ENCODE measurements at places on chromosomes 7 and 10.

DNA sequence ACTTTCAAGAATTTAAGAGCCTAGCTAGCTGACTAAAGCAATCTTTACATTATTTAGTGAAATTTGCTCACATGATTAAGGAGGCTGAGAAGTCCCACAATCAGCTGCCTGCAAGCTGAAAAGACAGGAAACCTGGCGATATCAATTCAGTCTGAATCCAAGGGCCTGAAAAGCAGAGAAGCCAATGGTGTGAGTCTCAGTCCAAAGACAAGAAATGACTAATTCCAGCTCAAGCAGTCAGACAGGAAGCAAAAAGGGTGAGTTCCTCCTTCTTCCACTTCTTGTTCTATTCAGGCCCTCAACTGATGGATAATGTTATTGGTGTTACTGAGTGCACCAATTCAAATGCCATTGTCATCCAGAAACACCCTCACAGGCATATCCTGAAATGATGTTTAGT is 1231.6 kb upstream of the CELF2 start:
- no peak for DNase-seq

DNA sequence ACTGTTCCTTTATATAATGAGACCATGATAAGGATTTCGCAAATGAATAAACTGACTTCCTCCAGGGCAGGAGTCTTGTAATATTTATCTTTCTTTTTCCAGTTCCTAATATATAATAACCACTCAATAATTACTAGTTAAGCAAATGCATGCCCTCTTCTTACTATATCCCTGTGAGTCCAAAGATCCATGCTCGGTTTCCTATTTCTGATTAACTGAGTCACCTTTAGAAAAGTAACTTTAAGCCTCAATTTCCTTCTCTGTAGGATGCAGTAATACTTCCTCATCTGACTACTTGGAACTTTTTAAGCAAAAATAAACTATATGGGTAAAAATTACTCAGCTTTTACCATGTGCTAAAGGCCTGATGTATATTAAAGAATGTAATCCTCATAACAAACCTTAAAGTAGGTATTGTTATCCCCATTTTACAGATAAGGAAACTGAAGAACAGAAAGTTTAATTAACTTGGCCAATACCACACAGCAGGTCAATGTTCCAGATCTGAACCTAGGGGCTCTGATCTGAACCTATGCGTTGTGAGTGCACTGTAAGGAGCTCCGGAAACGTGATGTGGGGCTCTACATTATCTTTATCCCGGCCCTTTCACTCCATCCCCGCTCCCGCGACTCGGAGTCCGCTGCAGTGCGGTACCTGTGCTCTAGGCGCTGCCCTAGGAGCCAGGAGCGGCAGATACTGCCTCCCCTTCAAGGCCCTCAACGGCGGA is 458 bp downstream of the COX15 start:
- DNase-seq: no peak

- DNase-seq: no peak
Measured at GRCh38 chr10:98967601-98968000, 268.1 kb downstream of the HPSE2 start.

DNA sequence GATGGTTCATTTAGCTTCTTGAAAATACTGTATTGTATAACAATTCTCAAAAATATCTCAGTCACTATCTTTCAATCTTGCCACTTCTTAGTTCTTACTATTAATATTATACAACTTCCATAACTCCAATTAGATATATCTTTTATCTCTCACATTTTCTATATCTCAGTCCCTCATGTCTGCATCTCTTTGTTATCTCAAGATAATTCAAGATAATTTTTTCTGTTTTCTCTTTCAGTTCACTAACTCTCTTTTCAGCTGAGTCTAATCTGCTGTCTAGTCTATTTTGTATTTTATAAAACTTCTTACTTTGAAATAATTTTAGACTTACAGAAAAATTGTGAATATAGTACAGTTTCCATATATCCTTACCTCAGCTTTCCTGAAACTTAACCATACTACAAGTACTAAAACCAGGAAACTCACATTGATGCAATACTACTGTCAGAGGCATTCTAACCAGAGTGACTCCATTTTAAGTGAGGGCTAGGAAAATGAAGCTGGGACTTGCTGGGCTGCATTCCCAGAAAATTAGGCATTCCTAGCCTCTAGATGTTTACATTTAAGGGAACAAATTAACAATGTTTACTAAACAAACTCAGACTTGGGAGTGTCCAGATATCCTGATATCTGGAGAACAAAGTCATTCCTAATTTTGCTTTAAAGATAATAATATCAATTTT is 38.4 kb downstream of the DNAJC1 start:
- DNase-seq: no peak

DNA sequence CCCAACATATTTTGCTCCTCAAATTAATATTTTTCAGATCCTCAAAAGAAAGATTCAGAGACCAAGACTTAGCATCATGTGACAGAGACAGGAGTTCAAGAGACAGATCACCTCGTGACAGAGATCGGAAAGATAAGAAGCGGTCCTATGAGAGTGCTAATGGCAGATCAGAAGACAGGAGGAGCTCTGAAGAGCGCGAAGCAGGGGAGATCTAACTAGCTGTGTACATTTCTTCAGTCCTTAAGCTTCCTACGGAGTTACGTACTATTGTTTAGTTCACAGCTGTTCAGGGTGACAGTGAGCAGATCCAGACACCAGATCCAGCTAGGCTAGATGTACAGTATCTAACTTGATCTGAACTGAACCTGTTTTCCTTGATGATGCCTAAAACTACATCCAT is 61.3 kb downstream of the KLRG2 start:
- DNase-seq: no peak

DNA sequence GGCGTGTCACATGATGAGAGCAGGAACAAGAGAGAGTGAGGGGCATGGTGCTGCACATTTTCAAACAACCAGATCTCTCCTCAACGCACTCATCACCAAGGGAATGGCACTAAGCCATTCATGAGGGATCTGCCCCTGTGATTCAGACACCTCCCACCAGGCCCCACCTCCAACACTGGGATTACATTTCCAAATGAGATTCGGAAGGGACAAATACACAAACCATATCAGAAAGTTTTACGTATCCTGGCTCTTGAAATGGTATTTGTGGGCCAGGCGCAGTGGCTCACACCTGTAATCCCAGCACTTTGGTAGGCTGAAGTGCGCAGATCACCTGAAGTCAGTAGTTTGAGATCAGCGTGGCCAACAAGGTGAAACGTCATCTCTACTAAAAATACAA is 189.4 kb downstream of the PLXDC2 start:
- DNase-seq: no peak

GRCh38 chr7:12674861-12675260 is 12.6 kb upstream of the ARL4A start:
- peak; percentile 48 for DNase-seq

GRCh38 chr10:103044942-103045489 is 126.9 kb downstream of the CNNM2 start:
- DNase-seq: no peak

DNA sequence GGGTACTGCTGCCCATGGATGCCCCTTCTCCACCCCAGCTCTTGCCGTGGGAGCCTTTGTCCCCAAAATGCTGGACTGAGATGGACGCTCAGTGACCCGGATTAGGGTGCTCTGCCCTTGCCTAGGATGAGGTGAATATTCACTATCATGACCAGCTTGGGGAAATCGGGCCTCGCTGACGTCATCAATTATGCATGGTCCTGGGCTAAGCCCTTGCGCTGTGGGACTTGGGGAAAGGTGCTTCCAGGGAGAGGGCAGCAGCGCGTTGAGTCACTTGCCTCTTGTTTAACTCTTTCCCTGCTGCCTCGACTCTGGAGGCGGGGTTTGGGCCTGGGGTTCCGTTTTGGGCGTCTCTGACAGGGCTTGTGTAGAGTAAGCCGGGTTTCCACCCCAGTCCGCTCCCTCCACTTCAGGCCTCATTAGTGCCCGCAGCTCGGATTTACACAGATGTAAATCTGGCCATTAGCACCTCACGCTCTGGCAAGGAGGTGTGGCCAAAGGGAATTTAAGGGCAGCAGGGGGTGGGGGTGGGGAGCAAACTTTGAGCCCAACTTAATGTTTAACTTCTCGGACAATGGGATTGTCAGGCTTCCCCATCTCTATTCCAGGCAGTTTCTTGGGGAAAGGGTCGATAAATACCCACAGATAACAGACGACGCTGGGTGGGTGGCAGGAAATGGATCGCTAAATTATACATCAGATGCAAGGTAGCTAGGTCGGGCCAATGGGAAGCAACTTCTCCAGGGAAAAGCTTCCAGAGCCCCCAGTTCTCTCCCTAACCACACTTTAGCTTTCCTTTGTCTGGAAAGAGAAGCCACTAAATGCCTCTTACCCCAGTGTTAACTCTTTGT is 51.3 kb upstream of the TCF7L2 start:
- peak; percentile 79 for DNase-seq

DNA sequence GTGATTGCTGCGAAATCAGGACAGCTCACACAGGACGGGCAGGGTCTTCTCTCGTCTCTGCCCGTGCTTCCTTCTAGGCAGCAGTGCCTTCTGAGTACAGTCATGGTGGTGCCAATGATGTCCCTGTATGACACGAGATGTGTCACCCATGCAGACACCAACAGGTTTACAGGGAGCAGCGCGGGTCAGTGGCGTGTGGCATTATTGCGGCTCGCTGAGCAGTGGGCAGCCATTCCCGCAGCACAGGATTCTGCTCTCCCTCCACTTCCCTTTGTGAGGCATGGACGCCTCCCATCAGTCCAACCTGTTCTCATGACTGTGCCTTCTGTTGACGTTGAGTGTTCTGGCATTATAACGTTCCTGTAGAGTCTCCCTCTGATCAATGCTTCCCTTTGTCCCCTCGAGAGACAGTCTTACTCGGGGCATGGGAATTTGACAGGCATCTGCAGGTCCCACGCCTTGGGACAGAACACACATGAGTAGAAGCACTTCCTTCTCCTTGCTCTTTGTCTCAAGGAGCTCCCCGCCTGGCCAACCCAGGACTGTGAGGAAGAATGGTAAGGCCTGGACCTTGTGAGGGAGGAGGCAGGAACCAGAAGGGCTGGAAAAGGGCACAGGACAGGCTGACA is 219.5 kb downstream of the PAXIP1 start:
- DNase-seq: no peak

DNA sequence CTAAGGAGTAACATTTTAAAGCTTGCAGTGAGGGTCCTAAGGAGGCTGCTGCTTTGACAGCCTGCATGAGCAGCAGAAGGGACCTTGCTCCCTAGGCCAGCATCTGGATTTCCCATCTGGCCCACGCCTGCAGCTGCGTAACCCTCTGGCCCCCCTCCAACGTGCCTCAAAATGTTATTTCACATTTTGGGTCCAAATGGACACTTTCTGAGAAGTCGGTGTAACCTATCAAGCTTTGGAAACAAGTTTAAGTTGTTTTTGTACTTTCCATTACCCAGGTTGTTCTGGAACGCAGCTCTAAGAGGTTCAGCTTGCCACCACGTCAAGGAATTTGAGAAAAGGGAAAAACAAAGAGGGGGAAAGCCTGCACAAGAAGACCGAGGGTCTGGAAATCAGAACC is 338.3 kb downstream of the KCNMA1 start:
- no peak for DNase-seq

Data from iPS-NIHi11 (cell line).